ENCODE measurements at places on chromosomes 4 and X.
A peak's percentile ranks its signal among the peaks of the same experiment; 100 is the strongest.

GRCh38 chr4:4761128-4761982, 98.1 kb upstream of the MSX1 start:
- no peak for DNase-seq

- DNase-seq, result no peak
Measured at GRCh38 chr4:87109121-87109520, 111.3 kb downstream of the KLHL8 start.

GRCh38 chrX:24426340-24426913, 38.7 kb upstream of the PDK3 start:
- peak; percentile 9 for DNase-seq

DNA sequence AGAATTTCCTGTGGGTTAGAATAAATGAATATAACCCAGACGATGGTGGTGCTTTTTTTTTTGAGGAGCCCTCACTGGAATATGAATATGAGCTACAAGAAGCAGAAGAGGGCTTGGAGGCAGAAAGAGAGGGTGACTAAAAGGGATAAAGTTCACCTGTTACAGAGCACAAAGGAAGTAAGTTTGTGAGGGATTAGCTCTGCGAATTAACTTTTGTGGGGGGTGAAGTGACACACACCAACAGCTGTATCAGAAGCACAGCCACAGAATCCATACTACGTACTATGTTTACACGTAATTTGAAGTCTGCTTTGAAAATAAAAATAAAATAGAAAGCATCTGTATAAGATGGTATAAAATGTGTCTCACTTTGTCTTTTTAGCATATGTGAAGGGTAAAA, 963.6 kb upstream of the DIAPH2 start:
- no peak for DNase-seq

DNA sequence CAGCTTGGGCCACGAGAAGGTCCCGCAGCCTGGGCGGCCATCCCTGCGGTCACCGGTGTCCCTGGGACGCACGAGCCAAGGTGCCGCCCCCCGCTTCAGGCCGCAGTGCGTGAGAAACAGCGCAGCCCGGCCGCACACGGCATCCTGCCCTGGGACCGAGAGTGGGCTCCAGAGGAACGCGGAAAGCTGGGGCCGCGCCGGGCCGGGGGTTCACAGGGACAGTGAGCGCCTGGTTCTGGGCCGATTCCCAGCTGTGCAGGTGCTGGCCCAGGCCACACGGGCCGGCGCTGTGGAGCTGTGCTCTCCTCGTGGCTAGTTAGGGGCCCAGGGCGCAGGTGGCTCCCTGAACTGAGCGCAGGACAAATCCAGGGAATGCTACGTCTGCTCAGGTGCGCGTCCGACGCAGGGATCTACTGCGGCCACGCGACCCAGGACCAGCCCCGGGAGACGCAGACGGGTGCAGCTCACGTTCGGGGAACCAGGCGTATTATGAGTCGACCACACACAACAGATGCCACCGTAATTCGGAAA, 25.8 kb upstream of the GTPBP6 start:
- DNase-seq, result no peak

DNA sequence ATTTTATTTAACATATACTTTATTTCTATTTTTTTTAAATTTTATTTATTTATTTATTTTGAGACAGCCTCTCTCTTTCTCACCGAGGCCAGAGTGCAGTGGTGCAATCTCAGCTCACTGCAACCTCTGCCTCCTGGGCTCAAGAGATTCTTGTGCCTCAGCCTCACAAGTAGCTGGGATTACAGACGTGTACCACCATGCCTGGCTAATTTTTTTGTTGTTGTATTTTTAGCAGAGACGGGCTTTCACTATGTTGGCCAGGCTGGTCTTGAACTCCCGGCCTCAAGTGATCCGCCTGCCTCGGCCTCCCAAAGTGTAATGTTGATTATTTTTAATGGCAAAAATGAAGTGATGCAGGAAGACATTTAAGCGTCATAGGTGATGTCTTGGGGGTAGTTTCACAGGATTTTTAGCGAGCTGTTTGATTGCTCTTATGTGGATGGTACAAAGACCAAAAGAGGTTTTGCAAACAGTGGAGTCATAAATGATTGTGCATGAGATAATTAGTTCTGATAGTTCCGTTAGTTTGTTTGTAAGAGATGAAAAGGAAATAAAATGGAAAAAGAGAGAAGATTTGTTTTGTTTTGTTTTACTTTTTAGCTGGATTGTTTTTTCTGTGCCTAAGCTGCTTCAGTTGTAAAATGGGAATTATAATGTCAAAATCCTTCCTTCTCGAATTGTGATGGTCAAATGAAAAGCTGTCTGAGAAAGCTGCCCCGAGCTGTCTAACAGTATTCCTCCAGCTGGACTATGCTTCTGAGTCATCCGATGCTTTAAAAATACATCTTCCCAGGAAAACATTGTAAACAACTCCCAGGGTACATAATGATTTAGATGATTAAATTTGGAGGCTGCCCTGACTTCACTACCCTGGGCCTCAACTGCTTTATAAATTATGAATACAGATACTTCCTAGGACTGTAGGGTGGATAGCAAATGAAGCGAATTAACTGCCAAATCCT, 14.7 kb downstream of the RHOH start:
- no peak for DNase-seq

- no peak for DNase-seq
Measured at GRCh38 chrX:28398342-28398741, 188.9 kb upstream of the IL1RAPL1 start.

DNA sequence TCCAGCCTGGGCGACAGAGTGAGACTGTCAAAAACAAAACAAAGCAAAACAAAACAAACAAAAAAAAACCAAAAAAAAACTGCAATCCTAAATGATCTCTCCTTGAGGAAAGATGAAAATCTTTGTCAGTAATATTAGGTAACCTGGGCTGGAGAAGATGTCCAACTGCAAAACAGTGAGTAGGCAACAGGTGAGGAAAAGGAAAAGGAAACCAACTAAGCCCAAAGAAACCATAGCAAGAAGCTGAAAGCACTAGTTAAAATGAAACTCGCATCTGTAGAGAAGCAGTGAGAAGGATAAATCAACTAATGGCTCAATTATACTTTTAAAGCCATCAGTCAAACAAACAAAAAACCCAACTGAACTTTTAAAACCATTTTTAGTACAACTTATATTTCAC, 54.2 kb downstream of the ENOX2 start:
- DNase-seq, result no peak

- DNase-seq, result no peak
Measured at GRCh38 chr4:132797856-132798255, 351.2 kb upstream of the PCDH10 start.

DNA sequence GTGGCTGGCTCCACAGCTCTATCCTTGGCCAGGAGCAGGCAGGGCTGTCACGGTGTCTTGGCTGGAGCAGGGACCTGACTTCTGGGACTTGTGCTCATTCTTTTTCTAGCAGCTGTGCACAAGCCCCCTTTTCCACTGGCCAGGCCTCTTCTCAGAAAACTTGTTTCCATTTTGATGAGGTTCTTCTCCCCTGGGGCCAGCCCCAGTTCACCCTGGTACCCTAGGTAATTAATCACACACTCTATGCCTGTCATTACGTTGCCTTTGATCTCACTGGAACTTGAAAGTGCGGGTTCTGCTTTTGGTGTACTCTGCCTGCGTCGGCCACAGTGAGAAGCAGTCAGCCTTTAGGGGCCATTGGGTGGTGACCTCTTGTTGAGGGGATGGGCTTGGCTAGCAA, 26.6 kb downstream of the DRD5 start:
- no peak for DNase-seq

- DNase-seq, result no peak
Measured at GRCh38 chrX:387729-388128, 1.0 kb upstream of the PPP2R3B start.

All from activated CD4-positive, alpha-beta T cell treated with anti-CD3 and anti-CD28 coated beads, Interleukin-2, Interleukin-4, amounts not matched to agents 100 ng/mL and 50 ng/mL, durations not matched to agents 16 hours and 8 hours (primary cell).